ENCODE measurements at places on chromosomes 2 and 18. TPM values are rescaled to one million over a fixed set of nuclear protein-coding genes. Genes with fewer than 3 reads are reported as not detected.

OTX1 gene
- total RNA-seq, result not detected

MTHFD2 gene
- total RNA-seq, result 130 TPM

CYP1B1 gene
- 15.4 TPM for total RNA-seq

RBMS1 gene
- 100 TPM for total RNA-seq

PLCD4 gene
- 0.15 TPM for total RNA-seq

C2orf15 gene
- 0.72 TPM for total RNA-seq

LRRTM1 gene
- total RNA-seq, result not detected

INSIG2 gene
- 18.4 TPM for total RNA-seq

AGAP1 gene
- 0.89 TPM for total RNA-seq

DSEL gene
- 0.10 TPM for total RNA-seq

ASB18 gene
- total RNA-seq, result not detected

CXCR4 gene
- total RNA-seq, result 169 TPM

CDH2 gene
- not detected for total RNA-seq

ANKRD62 gene
- total RNA-seq, result not detected

ARHGEF4 gene
- total RNA-seq, result 0.40 TPM

RFX8 gene
- total RNA-seq, result 2.8 TPM

POTEE gene
- total RNA-seq, result 0.69 TPM

FIGN gene
- not detected for total RNA-seq

ACKR3 gene
- total RNA-seq, result 6.4 TPM

SPIRE1 gene
- total RNA-seq, result 1.3 TPM

CFC1 gene
- total RNA-seq, result not detected

NR4A2 gene
- 1.7 TPM for total RNA-seq

GREB1 gene
- total RNA-seq, result 0.10 TPM

IL1A gene
- 0.21 TPM for total RNA-seq

PSME4 gene
- total RNA-seq, result 46.7 TPM

SERPINB5 gene
- total RNA-seq, result not detected

DSC2 gene
- total RNA-seq, result not detected

SPEG gene
- total RNA-seq, result 2.6 TPM

EGR4 gene
- not detected for total RNA-seq

TTR gene
- not detected for total RNA-seq

MAT2A gene
- total RNA-seq, result 269 TPM
